ENCODE measurements at places on chromosomes 5 and 9.

GRCh38 chr9:104482921-104483570 lies 21.0 kb upstream of the OR13F1 start:
- no peak for DNase-seq

GRCh38 chr9:121354141-121354540 lies 15.9 kb downstream of the STOM start:
- DNase-seq = no peak

DNA sequence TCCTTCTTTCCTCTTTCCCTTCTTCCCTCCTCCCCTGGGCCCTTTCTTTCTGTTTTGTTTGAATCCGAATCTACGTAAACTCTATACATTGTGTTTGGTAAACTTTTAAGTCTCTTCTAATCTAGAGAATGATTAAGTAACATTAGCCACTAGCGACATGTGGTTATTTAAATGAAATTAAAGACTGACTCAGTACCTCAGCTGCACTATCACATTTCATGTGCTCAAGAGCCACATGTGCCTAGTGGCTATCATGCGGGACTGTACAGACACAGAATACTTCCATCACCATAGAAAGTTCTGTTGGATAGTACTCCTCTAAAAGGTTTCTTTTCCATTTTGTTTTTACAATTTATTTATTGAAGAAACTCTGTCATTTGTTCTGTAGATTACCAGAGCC lies 29.0 kb downstream of the DCTN4 start:
- no peak for DNase-seq

GRCh38 chr9:127279717-127280285 lies 15.2 kb downstream of the GARNL3 start:
- no peak for DNase-seq

DNA sequence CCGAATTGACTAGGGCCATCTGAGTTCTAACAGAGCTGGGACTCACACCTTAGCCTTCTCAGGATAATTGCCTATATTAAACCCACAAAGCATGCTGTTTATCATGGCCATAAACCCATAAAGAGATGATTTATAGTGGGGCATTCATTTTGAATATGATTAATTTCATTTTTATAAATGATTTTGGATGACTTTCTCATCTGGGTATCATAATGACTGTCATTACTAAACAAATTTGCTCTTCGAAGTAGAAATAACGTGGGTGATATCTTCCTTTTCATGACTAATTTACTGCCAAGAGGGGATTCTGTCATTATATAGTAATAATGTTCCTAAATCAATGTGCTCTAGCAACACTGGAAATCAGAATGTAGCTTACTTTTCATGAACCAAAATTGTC lies 498.2 kb downstream of the CDH12 start:
- no peak for DNase-seq

DNA sequence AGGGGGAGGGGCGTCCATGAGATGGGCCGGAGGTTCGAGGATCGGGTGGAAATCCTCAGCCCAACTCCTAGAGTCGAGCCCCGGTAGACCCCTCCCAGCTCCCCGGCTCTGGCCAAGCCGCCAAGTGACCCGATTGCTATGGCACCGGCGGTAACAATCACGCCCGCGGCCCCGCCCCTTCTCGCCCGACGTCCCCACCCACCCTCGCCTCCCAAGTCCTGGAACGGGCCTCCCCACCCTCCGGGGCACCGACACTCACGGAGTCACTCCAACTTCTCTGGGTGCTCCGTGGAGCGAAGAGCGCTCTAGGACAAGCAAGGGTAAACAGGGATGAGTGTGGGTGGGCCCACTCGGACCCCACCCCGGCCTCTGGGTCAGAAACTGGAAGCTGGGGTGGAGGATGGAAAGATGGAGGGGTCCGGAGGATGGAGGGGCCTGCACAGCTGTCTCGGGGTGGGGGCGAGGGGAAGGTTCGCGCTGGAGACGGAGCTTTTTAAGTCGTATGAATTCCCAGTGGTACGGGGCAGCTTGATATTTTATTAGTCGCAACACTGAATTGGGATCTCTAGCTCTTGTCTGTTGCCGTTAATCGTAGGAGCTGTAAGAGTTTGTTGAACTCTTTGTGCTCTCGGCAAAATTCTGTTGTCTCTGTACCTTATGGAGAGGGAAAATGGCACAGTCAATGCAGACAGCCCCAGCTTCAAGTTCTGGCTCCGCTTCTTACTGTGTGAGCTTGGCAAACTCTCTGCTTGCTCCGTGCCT lies at the start of gene SPACA9:
Gene SPACA9 (plus strand): TSS at position 204 of the 762 bp plus-strand sequence. CDS start 5,050 bp downstream, outside the sequence.
- DNase-seq = no peak

GRCh38 chr5:150609843-150610584 lies 30.4 kb upstream of the SYNPO start:
- no peak for DNase-seq

- no peak for DNase-seq
Measured at GRCh38 chr5:174596429-174596828, 128.0 kb upstream of the MSX2 start.
